HT-29 (cell line): ENCODE measurements at places on chromosomes 7 and 10. TPM values are rescaled to one million over a fixed set of nuclear protein-coding genes. Genes with fewer than 3 reads are reported as not detected.

Gene LIPM
- total RNA-seq = not detected in 2 replicates

Gene TMEM140
- 1.8 and 4.1 TPM in 2 replicates for total RNA-seq

- no peak for DNase-seq
Observed at GRCh38 chr7:36318116-36318515, 71.5 kb upstream of the ANLN start.

- peak; percentile 29 for DNase-seq
Observed at GRCh38 chr7:138527746-138528223, 67.7 kb downstream of the TRIM24 start.

GRCh38 chr10:68402276-68402675, 4.8 kb downstream of the RUFY2 start:
- DNase-seq = no peak

DNA sequence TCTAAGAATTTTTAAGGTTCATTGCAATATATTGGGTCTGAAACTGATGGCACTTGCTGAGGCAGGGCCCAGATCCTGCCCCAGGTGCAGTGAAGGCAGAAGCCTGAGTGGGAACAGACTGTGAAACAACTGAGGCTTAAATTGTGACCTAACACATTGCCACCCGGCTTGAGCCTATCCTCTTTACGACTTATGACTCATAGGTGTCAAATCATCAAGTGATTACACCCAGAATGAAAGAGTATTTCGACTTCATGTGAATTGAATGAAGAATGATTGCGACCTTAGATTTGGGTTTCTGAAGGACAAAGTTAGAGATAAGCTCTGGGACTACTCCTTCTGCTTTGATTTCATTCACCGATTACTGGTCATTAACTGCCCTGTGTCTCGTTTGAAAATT, 200.9 kb downstream of the CREB5 start:
- peak; percentile 12 for DNase-seq
